ENCODE measurements at places on chromosomes 7 and 10.

DNA sequence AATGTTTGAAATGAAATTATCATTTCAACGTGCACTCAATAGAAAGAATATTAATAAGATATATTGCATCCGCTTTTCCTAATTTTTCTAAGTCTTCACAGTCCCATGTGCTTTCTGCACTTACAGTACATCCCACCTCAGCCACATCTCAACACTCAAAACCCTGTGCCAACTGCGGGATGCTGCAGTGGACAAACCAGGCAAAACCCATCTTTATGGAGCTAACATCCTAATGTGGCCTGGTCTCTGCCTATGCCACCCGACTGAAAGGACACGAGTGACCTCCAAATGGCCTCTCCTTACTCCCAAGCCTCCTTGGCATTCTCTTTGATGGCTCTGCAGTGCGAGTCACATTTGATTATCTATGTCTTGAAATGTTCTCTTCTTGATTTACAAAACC lies 57.4 kb upstream of the ADRB1 start:
- DNase-seq, result no peak

GRCh38 chr7:72286519-72286918 lies 125.6 kb downstream of the CALN1 start:
- DNase-seq, result peak; percentile 79

- DNase-seq, result no peak
Observed at GRCh38 chr7:17598305-17598704, 299.9 kb downstream of the AHR start.

DNA sequence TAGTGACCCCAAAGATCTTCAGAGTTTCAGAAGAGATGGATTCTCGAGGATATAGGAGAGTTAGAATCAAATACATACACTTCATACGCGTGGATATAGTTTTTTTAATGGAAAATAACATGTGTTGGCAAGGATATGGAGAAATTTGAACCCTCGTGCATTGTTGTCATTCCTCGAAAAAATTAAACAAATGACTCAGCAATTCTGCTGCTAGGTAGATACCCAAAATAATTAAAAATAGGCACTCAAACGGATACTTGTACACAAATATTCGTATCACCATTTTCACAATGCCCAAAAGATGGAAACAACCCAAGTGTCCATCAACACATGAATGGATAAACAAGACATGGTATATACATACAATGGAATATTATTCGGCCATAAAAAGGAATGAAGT lies 5.6 kb upstream of the NT5C2 start:
- DNase-seq, result no peak

GRCh38 chr7:138127996-138128395 lies 51.7 kb downstream of the AKR1D1 start:
- no peak for DNase-seq

DNA sequence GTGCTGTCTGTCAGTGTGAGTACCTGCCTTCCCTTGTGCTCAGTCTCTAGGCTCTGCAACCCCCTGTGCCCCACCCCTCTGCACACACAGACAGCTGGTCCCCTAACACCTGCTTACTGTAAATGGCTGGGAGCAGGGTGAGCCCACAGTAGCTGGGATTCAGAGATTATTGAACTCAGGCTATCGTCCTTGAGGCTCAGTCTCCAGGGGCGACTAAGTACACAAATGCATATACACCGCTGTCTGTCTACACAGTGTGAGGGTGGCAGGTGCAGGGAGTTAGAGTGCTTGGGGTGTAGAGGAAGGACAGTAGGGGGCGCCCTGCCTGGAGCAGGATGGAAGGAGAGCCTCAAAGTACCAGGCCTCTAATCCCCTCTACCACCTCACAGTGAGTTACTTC lies 12.9 kb downstream of the UPP1 start:
- DNase-seq, result no peak

- peak; percentile 88 for DNase-seq
Observed at GRCh38 chr10:22320591-22321155, at the start of gene BMI1. Gene BMI1, plus strand, starts transcription at chr10:22321099. Its CDS starts 5,351 bp downstream, at chr10:22326450.

- DNase-seq, result no peak
Observed at GRCh38 chr10:28246023-28246422, 56.8 kb downstream of the MPP7 start.

DNA sequence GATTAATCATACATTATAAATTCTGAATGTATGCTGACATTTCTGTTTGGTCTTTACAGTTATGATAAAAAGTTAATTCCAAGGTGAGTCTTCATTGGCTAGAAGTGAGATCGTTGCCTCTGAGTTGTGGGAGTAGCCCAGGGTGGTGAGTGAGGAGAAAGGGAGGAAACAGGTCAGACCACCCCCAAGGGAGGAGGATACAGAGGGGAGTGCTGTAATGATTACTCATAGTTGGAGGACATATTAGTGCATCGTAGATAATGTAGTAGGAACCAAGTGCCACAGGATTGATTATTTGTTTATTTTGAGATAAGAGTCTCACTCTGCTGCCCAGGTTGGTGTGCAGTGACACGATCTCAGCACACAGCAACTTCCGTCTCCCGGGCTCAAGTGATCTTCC lies 672.2 kb downstream of the INHBA start:
- DNase-seq, result no peak

GRCh38 chr10:59997827-59998525 lies 91.6 kb upstream of the CCDC6 start:
- DNase-seq, result peak; percentile 12

GRCh38 chr10:6841761-6842160 lies 261.7 kb upstream of the PRKCQ start:
- DNase-seq, result no peak

GRCh38 chr7:134462337-134462925 lies 3.5 kb upstream of the AKR1B1 start:
- no peak for DNase-seq

DNA sequence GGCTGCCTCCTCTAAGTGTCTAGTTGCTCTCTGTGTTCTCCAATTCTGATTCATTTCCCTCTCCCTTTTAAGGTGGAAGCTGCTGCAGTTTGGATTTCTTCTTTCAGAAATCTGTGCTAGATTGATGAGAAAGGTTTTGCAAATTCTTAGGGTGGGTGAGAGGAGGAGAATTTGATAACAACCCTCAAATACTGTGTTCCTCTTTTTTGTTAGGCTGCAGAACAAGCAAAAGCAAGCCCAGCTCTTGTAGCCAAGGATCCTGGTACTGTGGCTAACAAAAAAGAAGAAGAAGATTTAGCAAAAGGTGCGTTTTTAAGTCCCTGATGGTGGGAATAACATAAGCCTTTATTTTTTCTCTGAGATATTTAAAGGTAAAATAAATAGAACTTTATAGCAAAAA lies 49.1 kb downstream of the STAM start:
- peak; percentile 60 for DNase-seq

GRCh38 chr7:50721160-50721559 lies 61.5 kb downstream of the GRB10 start:
- DNase-seq, result peak; percentile 47

DNA sequence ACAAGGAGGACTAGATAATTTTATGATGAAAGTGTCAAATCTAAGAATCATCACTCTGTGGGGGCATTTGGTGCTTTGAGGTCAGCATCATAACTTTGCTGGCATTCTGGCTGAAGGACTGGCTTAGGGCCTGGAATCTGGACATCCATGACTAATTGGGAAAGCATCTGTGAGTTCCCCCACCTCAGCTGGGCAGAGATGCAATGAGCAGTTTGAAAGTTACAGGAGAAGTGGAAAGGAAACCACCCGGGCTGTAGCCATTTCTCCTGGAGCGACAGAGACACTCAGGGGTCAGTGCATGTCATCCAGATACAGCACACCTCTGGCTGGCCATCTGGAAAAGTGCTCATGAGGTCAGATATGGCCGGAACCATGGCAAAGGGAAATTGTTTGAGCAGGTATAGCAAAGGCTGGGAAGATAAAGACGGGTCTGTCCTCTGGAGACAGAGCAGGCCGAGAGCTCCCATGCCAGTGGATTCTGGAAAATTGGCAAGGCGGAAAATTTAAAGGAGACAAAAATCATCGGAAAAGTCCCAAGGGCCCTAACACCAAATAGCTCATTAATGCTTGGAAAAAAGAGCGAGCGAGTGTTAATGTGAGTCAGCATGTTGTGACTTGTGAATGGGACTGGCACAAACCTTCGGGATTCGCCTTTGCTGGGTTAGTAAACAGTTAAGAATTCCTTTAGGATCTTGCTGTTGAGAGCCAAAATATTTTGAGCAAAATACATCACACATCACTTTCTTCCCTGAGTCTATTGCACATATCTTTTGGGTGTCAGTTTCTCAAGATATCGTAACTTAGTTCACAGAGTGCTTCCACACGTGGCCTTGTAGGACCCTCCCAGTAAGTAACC lies 188.4 kb upstream of the AGK start:
- DNase-seq, result no peak

DNA sequence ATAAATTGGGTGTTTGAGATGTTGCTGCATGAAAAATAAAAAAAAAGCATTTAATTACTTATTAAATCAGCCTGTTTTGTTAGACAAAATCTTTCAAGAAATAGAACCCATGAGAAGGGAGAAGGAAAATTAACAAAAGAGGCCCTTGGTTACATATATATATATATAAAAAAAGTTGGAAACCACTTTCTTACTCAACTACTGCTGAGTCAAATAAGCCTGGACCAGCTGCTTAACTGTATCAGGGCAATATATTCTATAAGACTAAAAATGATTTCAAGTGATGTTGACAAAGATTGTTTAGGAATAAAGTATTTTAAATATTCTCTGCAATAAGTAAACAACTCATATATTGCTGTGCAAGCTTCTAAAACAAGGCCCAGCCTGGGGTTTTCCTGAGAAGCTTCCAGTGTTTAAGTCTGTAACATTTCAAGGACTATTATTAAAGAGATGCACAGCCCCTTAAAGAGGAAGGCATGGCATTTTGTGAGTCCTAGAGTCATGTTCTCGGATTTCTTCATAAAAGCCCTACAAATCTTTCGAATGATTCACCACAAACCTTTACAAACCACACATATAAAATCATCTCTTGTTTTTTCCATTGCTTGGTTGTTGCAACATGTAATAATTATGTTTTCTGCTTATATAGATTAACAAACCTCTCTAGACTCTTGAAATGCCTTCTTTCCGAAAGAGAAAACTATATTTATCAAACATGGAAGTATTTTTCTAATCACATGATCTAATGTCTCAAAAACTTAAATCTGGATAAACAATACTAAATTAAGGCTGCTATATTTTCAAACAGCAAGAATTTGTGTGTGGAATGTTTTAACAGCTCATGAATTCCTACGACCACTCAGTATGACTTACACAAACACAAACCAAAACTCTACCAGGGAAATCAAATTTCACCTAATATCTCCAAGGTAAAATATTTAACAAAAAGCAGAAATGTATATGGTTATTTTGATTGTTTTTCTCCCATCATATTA lies 14.3 kb downstream of the JAZF1 start:
- no peak for DNase-seq

DNA sequence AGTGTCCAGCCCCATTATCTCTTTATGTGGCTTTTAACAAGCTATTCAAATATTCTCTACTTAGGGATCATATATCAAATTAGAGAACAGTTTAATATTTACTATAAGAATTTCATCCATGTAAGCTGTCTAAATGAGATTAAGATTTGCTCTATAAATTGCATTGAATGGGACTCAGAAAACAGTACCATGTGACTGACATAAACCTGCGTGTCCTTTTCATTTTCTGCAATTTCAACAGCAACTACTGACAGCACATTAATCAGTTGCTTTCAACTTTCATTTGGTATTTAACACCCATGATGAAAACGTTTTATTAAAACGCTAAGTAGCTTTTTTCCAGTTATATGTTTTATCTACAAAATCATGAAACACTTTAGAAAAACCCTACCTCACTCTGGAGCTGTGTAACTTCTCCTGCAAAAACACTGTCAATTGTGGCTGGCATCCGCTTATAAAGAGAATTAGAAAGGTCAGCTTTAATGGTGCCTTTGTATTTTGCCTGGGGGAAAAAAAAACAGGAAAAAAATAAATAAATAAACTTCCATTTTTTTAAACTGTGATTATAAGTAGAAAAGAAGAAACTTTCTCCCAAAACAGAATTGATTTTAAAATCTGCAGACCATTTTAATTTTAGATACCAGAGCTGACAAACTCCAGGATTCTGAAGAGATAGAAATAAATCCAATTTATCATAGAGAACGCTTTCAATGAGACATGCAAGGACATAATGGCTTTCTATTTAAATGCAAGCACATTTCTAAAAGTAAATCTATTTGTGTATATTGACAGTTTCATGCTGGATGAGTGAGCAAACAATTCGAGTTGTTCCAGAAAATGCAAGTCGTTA lies 9.2 kb downstream of the NEBL start:
- DNase-seq, result no peak

All from hematopoietic multipotent progenitor cell treated with erythropoietin and hydrocortisone succinate and interleukin-3 and kit ligand, for 4 days (in vitro differentiated cells).